Left lung (tissue), 14 donors: ENCODE measurements at places on chromosomes 2 and 18.

DNA sequence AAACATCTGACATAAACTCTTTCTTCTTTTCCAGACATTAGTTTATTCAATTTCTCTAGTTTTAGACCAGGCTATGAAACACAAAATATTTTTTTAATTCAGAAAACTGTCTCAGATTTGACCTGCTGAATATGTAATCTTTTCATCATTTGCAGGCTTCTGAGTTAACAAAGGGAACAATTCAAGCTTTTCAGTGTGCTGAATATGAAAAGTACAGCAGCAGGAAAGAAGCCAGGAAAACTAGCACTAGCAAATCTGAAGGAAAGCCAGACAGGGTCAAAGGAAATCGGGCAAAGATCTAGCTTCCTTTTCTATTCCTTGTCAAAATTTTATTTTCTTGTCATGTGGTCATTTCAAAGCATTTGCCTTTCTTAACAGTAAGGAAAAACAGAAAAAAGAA, 35.3 kb downstream of the ACVR1C start:
- DNase-seq: no peak

DNA sequence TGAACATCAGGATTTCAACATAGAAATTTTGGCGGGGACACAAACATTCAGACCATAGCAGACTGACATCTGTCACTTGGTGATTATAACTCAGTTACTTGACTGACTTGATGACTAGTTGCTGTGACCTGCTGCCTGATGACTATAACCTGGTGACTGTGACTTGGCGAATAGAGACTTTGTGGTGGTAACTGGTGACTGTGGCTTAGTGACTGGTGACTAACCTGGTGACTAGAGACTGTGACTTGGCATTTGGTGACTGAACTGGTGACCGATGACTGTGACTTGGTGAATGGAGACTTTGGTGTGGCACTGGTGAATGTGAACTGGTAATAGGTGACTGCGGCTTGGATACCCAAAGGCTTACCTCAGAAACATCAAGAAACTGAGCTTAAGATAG, 563.1 kb upstream of the FAM98A start:
- no peak for DNase-seq

- DNase-seq: no peak
Measured at GRCh38 chr18:50057009-50057408, 137.9 kb downstream of the MYO5B start.

GRCh38 chr18:69758458-69758857, 189.2 kb downstream of the CD226 start:
- DNase-seq: no peak

GRCh38 chr2:172095905-172096625, 6.6 kb downstream of the DLX2 start:
- no peak for DNase-seq

GRCh38 chr2:104794441-104794840, 59.5 kb upstream of the POU3F3 start:
- no peak for DNase-seq

- DNase-seq: peak; percentile 40
Measured at GRCh38 chr2:71603311-71603811, 150.0 kb downstream of the DYSF start.

DNA sequence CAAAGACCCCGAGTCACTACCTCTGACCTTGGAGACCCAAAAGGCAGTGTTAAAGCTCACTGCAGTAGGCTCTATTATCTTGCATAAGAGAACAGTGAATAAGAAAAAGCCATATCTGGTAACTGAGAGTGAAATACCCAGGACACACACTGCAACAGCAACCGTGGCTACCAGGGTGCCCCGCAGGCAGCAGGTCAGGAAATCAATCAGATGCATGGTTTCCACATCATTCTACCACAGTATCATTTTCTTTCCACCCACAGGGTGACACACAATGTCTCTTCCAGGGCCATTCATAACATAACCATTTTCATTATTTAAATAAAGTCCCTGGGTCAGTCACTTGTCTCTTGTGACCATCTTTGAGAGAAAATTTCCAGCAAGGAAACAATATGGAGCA, 131.3 kb downstream of the CCBE1 start:
- no peak for DNase-seq

DNA sequence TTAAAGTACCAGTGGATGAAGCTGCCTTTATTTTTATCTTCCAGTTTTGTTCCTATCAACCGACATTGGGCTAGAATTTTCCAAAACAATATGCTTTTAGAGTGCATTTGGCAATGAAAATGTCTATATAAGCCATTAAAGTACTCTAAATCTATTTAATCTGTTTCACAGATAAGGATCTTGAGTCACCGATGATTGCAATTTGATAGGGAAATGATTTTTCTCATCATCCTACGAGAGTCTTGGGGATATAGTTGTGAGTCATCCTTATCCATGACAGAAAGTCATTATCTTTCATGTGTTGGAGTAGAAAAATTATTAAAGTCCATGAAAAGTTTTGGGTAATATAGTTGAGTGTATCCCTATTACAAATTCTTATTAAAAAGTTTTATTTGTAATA, 26.1 kb downstream of the SLC39A10 start:
- DNase-seq: no peak

- no peak for DNase-seq
Measured at GRCh38 chr2:16613539-16614011, 52.1 kb downstream of the CYRIA start.

- no peak for DNase-seq
Measured at GRCh38 chr18:59358414-59358711, 702 bp downstream of the LMAN1 start.

- DNase-seq: no peak
Measured at GRCh38 chr2:33107690-33108482, 161.1 kb downstream of the LTBP1 start.

DNA sequence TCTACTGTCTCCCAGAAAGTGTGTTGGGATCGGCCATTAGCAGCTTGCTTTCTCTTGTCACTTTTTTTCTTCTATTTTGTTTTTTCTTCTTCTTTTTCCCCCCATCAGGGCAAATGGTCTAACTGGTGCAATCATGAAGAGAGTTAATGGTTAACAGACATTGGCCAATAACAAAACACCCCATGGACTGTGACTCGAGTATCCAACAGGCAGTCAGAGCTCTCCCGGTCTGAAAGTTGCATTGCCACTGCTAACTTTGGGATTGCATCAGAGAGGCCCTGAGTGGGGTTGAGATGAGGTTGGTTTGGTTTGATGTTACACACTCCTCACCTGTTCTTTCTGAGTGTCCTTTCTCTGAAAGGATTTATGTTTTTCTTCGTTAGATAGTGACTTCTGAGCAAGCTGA, 12.9 kb upstream of the SNORC start:
- no peak for DNase-seq

DNA sequence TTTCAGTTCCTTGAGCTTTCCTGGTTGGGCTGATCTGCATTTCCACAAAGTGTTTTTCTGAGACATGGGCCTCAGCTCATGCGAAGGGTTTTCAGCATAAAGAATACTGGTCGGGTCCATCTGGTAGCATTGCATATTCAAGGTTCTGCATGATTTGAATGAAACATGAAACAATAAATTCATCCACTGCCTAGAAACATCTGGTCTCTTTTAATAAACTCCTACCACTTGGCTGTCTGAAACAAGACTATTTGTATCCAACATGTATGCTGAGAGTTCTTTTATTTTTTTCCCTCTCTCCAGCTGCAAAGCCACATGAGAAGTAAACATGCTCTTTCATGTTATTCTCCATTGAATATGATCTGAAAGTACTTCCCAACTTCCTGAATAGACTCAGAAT, 314.9 kb upstream of the SOX11 start:
- DNase-seq: peak; percentile 55
